ENCODE measurements at places on chromosomes 1 and 21.

DNA sequence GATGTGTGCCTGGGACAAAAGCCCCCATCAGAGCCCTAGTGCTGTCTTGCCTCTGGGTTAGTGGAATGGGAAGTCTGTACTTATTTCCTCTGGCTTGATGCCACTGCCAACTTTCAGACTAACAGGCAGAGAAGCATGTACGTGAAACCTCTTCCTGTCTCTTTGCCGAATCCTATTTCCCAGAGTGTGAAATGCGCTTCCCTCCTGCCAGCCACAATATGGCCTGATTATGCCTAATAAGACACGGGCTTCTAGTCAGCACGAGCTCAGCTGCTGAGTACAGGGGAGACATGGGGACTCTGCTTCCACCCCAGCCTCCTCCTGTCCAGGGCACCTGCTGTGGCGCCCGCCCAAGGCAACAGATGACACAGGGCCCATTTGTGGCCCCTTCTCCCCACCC is 111.4 kb downstream of the KCND3 start:
- no peak for DNase-seq

GRCh38 chr1:85313888-85314696 is 37.7 kb upstream of the BCL10 start:
- DNase-seq, result no peak

- DNase-seq, result no peak
Measured at GRCh38 chr1:204450461-204451257, 39.0 kb upstream of the PPP1R15B start.

- no peak for DNase-seq
Measured at GRCh38 chr21:36710729-36711048, 11.8 kb downstream of the SIM2 start.

DNA sequence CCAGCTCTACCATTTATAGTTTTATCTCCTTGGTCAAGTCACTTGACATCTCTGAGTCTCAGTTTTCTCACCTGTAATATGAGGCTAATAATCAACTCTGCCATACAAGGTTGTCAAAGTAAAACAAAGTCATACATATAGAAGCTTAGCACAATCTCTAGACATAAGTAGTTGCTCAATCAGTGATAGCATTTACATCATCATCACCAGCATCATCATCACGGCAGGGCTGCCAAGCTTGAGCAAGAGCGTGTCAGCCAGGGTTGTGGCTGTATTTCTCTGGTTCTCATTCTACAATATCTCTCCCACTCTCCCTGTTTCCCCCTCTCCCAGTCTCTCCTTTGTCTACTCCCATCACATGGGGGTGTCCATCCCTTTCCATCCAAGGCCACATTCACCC is 41.7 kb upstream of the COA6 start:
- no peak for DNase-seq

- DNase-seq, result no peak
Measured at GRCh38 chr1:99361406-99361805, 97.1 kb downstream of the PLPPR4 start.

DNA sequence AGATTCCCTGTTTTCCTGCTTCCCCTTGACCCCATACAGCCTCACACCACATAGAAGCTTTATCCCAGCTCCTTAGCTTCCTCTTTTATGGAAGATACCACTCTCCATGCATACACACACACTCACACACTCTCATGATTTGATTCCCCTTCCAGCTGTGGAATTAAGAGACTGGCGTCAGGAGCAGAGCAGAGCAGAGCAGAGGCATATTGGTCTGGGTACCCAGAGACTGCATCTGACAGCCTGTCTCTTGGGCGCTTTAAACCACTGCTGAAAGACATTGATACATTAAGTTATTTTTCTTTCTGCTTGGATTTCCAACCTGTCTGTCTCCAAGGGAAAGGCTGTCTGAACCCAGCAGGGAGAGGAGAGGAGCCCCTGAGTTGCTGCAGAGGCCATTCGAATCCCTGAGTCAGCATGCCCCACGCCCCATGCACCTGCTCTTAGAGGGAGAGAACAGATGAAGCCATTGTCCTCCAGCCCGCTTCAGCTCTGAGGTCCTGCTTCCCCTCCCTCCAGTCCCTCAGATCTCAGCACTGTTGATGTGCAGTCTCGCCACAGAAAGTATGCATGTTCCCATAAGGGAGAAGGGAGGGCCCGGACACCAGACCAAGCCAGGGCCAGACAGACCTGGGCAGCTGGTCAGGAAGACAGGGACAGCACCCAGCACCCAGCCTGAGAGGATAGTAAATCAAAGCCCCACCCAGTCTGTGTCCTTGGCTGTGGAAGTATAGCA is 66.7 kb upstream of the GJB5 start:
- no peak for DNase-seq

DNA sequence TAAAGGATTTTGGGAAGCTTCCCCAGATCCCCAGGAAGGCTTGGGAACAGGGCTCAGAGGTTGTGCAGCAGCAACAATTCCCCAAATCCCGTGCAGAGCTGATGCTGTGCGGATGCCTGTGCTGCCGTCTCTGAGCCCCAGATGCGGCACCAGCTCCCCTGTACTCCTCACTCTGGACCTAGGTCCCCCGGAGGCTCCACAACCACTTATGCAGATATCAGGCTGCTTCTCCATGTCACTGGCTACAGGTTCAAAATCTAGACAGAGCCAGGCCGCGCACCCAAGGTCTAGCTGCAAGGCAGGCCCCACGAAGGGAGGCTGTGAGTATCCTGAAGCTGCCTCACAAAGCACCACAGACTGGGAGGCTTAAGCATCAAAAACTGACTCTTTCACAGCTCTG is 81.6 kb downstream of the PDE9A start:
- no peak for DNase-seq

- DNase-seq, result no peak
Measured at GRCh38 chr1:111251570-111251969, 24.1 kb downstream of the CHI3L2 start.

DNA sequence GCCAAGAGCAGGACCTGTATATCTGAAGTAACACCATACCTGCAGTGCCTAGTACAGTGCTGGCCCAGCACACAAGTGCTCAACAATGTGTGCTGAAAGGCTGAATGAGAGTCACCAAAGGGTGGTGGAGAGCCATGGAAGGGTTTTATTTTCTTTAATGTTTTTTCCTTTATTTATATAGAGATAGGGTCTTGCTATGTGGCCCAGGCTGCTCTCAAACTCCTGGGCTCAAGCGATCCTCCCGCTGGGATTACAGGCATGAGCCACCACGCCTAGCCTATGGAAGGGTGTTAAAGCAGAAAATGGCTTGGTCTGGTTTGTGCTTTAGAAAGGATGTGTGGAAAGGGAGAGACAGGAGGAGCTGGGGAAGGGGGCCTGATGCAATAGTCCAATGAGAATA is 13.3 kb upstream of the TTC39A start:
- no peak for DNase-seq

DNA sequence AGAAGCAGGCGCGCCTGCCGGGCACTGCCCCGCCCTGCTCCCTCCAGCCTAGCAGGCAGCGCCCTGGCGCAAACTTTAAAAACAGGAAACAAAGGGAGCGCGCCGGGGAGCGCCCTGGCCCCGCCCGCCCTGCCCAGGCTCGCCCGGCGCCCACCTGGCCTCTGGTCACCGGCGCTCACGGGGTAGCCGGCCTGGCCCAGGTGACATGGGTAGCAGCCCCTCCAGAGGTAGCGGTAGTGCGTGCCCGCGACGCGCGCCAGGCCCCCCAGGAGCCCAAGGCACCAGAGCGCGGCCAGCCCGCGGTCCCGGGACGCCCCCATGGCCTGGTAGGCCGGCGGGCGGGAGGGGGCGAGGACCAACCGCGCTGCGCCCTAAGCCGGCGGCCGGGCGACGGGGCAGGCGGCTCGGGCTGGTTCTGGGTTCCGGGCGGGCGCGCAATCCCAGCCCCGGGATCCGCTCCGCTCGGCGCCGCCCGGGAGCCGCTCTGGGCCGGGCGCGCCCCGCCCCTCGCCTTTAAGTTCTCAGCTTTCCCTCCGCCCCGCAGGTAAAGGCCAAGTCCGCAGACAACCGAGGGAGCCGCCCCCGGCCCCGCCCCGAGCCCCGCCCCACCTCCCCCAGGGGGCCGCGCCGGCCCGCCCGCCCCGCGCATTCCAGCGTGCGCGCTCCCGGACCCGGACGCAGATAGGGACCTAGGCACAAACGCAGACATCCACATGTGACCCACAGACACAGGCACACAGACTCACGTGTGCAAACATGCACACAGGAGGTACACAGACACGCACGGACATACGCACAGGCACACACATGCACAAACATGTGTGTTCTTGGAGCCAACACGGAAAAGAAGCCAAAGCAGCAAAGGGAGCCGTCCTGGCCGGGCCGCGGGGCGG is 76.7 kb downstream of the ARHGEF16 start:
- DNase-seq, result no peak

DNA sequence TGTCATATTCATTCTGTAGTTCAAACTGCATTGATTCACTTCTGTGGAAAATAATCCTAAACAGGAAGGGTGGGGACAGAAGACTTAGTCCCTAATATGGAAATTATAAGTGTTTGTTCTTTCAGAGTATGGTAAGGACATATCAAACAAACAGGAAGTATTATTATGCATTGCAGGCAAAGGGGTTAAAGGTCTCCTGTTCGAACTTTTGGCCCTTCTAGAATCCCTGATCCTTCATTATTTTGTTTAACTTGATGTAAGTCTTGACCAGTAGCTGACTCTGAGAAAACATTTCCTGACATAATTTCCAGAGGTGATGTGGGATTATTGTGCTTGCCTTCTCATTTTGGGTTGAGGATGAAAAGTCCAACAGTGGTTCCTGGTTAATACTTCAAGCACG is 215.4 kb upstream of the ADGRL2 start:
- DNase-seq, result no peak

DNA sequence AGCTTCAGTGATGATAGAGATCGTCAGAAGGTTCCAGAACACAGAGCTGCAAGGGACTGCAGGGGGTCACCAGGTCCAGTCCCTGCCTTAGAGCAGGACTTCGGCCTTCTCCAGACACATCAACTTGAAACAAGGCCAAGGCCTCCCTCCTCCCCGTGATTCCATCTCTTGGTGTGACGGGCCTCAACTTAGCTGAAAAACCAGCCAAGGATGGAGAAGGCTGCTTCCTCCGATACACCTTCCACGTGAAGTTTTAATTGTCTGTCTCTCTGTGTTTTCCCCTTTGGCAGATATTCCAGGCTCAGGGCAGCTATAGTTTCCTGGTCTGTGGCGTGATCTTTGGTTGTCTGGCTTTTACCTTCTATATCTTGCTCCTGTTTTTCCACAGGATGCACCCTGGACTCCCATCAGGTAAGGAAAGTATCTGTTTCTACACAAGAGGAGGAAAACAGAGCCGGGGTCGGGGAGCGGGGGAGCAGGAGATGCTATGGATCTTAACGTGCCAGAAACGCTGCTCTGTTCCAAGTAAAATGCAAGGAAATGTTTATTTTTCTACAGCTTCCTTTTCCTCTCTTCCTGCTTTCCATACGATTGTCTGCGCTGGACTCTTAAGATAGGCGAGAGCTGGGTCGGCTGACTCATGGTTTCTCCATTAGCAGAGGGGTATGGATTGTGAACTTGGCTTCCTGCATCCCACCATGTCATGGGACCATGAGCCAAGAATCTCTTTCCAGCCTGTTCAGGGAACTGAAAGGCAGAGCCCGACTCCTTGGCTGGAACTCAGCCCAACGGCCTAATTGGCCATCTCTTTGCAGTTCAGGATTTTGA is 32.8 kb downstream of the ELK4 start:
- DNase-seq, result no peak

DNA sequence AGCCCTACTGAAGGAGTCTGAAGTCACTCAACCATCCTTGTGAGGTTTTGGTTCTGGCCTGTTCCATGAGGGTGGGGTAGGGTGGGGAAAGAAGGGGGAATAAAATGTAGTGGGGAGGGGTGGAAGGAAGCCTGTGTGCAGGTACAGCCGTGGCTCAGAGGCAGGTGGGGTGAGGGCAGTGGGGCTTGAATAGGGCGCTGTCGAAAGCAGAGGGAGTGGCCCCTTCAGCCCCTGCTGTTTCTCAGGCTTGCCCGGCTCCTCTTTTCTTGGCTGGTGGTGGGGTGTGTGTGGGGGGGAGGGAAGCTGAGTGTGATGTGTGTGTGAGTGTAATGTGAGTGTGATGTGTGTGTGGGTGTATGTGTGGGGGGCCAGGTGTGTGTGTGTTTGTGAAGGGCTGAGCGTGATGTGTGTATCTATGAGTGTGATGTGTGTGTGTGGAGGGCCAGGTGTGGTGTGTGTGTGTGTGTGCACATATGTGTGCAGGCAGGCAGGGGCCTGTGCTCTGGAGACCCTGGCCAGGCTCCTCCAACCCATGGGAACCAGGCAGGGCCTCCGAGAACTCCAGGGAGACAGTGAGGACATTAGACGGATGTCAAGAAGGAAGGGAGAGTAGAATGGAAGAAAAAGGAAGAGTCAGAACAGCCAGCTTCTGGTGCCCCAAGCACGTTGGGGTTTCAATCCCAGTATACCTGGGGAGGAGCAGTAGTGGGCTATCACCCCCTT is 9.0 kb downstream of the SOX13 start:
- no peak for DNase-seq

- DNase-seq, result no peak
Measured at GRCh38 chr21:46428987-46429710, 29.5 kb upstream of the DIP2A start.

DNA sequence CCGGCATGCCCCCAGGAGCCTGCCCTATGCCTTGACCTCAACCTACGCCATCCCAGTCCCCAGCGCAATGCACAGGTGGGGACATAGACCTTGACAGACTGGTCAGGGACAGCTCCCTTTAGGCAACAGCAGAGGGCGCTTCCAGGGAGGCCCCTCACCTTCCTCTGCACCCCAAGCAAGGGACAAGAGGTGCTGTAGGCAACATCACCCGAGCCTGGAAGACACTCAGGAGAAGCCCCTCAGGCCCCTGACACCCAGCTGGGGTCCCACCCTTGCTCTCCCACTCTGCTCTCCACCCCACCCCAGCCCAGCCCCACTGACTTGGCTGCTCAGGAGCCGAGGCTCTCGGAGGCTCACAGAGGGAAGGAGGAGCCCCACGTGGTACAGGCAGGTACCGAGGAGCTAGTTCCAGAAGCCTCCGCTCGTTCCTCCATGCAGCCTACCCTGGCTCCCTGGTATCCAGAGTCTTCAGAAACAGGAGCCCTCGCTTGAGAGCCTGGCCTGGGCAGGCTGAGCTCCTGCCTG is 2.4 kb upstream of the WNT3A start:
- no peak for DNase-seq

GRCh38 chr1:161497961-161498360 is 7.3 kb upstream of the FCGR2A start:
- no peak for DNase-seq

DNA sequence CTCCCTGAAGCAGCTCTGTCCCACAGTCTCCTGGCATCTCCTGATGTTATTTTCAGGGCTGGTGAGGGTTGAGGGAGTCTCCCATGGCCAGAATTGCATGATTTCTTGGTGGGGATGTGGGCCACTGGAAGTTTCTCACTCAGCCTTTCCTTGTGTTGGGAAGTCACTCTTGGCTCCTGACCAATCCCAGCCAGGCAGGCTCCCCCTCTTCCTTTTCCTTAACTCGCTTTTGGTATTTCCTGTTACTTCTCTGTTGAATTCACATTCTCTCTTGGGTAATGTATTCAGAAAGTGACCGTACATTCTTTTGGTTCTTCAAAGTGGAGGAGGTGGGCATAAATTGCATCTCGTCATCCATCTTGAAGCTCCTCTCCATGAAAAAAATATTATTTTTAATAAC is 135.7 kb downstream of the PCBP3 start:
- DNase-seq, result no peak

- no peak for DNase-seq
Measured at GRCh38 chr1:27307874-27308598, 13.9 kb upstream of the TMEM222 start.

- DNase-seq, result no peak
Measured at GRCh38 chr21:35511696-35512162, 462.6 kb upstream of the RUNX1 start.
